ENCODE measurements at places on chromosomes 2 and 18.

DNA sequence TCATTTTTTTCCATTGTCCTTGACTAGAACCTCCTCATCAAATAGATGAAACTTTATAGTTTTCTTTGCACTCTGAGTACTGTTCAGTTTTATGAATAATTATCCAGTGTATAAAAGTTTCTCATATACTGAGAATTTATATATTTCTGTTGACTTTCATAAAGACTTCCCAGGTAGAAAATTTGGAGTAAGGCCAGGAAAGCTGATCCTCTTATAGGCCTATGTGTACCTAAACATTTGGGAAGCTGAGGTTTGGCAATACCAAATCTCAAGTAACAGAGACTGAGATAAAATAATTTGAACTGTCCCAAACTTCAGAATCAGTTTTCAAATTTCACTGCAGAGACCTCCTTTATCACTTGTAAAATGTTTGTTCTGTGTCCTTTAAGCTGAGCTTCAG is 43.4 kb downstream of the CCDC102B start:
- DNase-seq: no peak

- DNase-seq: no peak
Observed at GRCh38 chr2:43132683-43133301, 93.6 kb downstream of the ZFP36L2 start.

DNA sequence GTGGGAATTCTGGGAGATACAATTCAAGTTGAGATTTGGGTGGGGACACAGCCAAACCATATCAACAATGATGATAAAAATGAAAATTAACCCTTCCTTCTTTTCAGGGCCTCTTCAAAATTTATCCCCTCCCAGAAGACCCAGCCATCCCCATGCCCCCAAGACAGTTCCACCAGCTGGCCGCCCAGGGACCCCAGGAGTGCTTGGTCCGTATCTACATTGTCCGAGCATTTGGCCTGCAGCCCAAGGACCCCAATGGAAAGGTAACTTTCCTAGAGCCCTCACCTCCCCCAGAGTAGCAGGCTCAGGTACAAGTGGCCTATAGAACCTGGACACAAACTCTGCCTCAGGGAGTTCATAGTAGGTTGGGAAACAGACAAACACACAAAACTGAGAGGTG is 205.4 kb downstream of the DYSF start:
- DNase-seq: no peak

- DNase-seq: no peak
Observed at GRCh38 chr2:191173206-191173605, 22.4 kb upstream of the STAT4 start.

DNA sequence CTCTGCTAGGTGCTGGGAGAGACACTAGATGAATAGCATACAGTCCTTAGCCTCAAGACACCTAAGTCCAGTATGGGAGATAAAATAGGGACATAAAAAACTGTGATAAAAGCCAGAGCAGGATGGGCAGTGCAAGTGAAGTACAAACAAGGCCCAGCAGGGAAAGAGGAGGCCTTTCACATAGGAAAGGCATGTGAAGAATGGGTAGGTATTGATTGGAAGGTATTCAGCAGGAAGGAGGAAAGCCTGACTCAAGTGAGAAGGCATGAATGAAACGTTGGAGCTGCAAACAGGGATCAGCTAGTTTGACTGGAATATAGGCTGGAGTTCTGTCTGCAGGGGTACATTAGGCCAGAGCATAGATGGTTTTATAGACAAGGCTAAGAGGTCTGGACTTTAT is 11.0 kb upstream of the CXCR4 start:
- no peak for DNase-seq

DNA sequence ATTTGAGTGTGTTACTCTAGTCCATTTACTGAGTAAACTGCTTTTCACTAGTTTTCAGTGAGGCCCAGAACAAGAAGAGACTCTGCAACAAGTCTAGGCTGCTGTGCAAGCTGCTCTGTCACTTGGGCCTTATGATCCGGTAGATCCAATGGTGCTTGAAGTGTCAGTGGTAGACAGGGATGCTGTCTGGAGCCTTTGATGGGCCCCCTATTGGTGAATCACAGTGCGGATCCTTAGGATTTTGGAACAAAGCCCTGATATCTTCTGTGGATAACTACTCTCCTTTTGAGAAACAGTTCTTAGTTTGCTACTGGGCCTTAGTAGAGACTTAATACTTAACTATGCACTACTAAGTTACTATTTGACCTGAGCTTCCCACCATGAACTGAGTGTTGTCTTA is 150.2 kb downstream of the TMEFF2 start:
- DNase-seq: no peak

DNA sequence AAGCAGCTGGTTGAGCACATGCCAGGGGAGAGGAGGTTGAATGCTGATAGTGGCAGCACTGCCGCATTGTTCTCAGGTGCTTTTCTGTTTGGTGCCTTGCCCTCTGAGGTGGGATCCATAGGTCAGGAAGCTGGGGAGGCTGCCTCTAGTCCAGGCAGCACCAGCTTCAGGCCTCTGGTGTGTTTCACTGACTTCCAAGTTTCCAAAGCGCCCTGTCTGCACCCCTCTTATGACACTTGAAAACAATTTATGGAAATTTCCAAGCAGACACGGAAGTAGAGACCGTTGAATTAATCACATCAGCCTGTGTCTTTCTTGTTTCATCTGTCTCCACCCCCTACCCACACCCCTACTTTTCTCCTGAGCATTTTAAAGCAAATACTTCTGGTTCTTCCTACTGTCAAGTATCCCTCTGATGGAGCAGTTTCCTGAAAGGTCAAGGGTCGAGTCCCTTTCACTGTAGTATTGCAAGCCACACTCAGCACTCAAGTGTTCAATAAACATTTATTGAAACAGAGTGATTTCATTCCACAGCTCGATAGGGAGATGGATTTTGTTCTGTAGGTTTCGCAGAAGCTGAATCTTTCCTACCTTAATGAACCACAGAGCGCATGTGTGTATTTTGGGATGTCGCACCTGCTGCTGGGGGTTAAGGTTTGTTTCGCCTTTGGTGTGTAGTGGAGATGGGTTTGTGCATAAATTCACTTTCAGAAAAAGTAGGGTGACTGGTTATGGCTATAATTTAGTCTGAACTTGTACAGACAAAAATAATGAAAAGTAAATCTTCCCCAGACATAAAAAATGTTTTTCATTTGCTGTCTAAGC is 21.4 kb downstream of the DGKD start:
- no peak for DNase-seq

- no peak for DNase-seq
Observed at GRCh38 chr2:127675331-127676261, at the start of gene LIMS2. Gene LIMS2, minus strand, starts transcription at chr2:127675530. Its CDS starts 506 bp downstream, at chr2:127675024.

DNA sequence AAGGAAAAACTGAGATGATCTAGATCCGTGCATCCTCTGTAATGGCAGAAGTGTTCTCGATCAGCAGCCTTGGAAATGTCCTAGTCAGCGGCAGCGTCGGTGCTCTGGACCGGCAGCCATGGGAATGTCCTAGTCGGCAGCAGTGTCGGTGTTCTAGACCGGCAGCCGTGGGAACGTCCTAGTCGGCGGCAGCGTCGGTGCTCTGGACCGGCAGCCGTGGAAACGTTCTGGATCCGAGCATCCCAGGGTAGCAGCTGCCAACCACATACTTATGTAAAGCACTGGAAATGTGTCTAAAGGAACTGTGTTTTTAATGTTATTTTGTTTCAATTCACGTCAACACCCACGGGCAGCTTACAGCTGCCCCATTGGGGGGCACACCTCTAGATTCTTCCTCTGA is 58.7 kb downstream of the GBX2 start:
- no peak for DNase-seq

- DNase-seq: no peak
Observed at GRCh38 chr2:203586696-203587095, 51.6 kb upstream of the RAPH1 start.

- no peak for DNase-seq
Observed at GRCh38 chr2:213279971-213280370, 4.3 kb upstream of the SPAG16 start.

- no peak for DNase-seq
Observed at GRCh38 chr2:203891474-203891873, 23.9 kb downstream of the CTLA4 start.

- peak; percentile 1 for DNase-seq
Observed at GRCh38 chr2:94874277-94874997, 3.2 kb downstream of the TEKT4 start.

GRCh38 chr2:16640867-16641266 is 24.8 kb downstream of the CYRIA start:
- DNase-seq: no peak

GRCh38 chr2:51516667-51517066 is 484.7 kb upstream of the NRXN1 start:
- DNase-seq: no peak

DNA sequence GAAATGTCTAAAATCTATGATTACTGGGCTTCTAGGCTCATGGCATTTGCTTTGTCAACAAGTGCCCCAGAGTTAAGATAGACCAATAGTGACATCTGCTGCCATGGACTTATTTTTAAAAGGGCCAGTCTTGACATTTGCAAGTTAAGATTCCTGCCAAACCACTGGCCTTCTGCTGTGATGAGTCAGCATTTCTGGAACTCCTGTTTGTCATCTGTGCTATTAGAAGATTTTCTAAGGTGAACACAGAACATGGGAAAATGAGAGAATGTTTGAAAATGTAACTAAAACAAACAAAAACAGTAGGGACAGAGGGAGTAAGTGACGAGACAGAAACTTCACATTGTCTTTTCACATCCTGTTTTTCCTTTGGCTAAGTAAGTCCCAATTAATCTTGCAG is 93.7 kb upstream of the WDR75 start:
- peak; percentile 8 for DNase-seq

GRCh38 chr2:197706839-197707207 is 1.7 kb downstream of the MARS2 start:
- no peak for DNase-seq

- DNase-seq: no peak
Observed at GRCh38 chr2:9654452-9655100, 23.8 kb upstream of the YWHAQ start.

DNA sequence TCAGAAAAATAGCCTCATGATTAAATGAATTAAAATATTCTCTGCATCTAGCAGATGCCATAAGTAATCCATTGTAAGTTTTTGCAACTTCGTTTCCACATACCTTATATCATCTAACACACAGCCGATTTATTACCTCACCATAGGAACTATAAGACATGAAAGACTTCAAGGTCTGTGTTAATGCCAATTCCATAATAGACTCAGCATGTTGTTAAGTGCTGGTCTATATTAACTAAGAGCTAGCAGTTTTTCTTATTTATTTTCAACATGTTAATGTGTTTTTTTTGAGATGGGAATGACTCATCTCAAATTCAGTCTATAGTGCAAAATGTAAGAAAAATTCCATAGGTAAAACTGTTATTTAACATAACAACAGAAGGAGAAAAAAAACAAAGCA is 243.9 kb upstream of the GULP1 start:
- DNase-seq: no peak

DNA sequence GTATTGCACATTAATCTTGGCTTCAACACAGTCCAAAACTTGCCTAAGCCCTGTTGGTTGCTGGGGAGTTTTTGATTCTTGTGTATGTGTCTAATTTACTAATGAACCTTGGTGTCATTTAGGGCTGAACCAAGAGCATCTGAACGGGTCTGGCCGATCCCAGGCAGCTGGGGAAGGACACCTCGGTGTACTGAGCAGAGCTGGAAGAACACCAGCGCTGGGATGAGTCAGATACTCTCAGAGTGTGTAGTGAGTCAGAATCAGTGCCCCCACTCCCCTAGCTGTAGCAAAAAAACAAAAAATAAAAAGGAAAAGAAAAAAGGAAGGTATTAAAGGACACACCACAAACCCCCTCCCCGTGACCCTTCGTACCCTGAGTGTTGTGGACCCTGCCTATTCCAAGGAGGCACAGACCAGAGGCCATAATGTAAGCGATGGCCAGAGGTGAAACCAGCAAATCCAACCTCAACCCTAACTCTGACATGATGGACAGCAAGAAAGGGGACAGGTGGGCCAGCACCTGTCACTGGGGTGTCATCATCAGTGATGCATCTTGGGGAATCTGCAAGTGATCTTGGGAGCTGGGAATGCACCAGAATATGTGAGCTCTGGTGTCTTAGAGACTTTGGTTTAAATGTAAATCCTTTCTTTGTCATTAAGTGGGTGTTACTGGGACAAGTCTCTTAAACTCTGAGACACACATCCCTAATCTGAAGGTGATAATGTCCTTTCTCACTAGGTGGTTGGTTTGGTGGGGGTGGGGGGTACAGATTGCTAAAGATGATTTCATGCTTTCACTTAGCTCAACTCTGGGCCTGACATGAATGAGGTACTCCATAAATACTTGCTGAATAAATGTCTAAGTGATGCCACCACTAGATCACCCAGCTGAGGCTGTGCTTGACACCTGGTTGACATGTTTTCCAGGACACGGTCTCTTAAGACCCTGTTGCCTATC is 34.2 kb upstream of the NCOA1 start:
- peak; percentile 31 for DNase-seq

DNA sequence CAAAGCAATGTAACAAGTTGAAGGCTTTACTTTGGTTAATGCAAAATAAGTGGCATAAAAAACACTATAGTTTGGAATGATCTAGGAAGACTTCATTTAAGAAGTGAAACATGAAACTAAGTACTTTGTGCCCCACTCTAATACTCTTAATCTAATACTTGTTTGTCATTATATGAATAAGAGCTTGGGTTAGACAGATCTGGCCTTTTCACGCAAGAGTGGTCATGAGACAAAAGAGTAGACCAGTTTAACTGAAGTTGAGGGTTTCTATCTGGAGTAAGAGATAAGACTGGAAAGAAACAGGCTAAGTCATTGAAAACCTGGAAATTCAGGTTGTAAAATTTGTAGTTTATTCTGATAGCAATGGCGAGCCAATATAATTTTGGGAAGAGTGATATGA is 2.8 kb downstream of the SLC30A6 start:
- DNase-seq: no peak

DNA sequence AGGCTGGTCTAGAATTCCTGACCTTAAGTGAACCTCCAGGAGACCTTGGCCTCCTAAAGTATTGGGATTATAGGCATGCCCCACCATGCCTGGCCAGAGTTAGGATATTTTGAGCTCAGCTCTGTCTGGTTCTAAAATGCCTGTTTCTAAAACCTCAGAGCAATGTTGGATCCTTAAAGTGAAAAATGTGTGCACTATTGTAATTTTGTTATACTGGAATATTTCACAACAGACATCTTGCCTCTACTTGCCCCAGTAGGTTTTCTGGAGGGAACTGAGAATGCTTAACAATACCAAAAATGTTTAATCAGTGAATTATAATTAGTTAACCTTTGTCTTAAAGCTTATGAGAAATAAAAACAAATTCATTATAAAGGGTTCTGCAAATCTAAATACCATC is 144.6 kb upstream of the CCDC195 start:
- DNase-seq: no peak

Measured in G401 (cell line).